ENCODE measurements at places on chromosomes 3 and 15.

DNA sequence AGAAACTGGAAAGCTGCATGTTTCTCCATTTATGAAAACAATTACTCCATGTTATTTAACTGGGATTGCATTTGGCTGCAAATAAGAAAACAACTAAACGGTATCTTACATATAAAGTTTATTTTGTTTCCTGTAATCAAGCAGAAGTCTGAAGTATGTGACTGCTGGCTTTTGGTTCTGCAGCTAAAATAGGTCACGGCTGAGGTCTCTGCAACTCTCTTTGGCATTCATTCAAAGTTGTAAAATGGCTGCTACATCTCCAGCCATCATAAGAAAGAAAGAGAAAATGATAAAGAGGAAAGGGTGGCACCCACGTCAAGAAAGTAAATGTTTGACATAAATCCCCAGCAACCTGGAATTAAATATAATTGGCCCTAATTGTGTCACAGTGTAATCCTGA is 406.1 kb downstream of the TBC1D5 start:
- DNase-seq, result no peak

- no peak for DNase-seq
These were observed 9.4 kb upstream of the RAD18 start for GRCh38 chr3:8972639-8973038.

GRCh38 chr3:183551930-183552329 is 3.6 kb downstream of the KLHL6 start:
- no peak for DNase-seq

- DNase-seq, result no peak
These were observed 398.9 kb upstream of the TPRG1 start for GRCh38 chr3:188772886-188773285.

DNA sequence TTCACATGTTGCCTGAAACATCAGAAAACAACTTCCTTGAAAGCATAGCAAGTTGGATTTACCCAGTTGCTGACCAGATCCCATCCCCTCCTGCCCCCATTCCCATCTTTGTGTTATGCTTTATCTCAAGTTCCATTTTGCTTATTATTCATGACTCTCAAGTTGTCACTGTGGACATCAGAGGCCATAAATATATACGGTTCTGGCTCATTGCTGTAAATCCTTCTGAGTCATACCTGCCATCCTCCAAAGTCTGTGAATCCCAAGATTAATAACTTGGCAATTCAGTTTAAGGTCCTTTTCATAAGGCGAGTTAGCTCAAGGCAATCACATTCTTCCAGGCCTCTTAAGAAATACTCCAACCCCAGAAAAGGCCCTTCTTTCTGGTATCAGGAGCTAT is 126.2 kb upstream of the C2CD4B start:
- DNase-seq, result no peak

- no peak for DNase-seq
These were observed 218.1 kb downstream of the ADAMTSL3 start for GRCh38 chr15:83871808-83872559.

- DNase-seq, result peak; percentile 2
These were observed at the start of gene TTLL3 for GRCh38 chr3:9809615-9810432. Gene TTLL3 (plus strand): TSS chr3:9810262. CDS start chr3:9810662, 400 bp downstream.

DNA sequence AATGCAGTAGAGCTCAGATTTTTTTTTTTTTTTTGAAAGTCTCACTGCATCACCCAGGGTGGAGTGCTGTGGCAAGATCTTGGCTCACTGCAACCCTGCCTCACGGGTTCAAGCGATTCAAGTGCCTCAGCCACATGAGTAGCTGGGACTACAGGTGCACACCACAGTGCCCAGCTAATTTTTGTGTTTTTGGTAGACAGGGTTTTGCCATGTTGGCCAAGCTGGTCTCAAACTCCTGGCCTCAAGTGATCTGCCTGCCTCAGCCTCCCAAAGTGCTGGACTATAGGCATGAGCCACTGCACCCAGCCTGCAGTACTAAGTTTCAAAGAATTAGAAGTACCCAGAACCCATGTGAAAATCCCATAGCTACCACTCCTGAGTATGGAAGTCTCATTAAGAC is 14.5 kb downstream of the TRIM59 start:
- no peak for DNase-seq

- no peak for DNase-seq
These were observed 1710.1 kb downstream of the SI start for GRCh38 chr3:163368168-163368567.

GRCh38 chr3:72520690-72521308 is 327.4 kb downstream of the SHQ1 start:
- no peak for DNase-seq

- DNase-seq, result no peak
These were observed 1.9 kb downstream of the TKT start for GRCh38 chr3:53253707-53254508.
